ENCODE measurements at places on chromosomes 5 and 9. TPM values are rescaled to one million over a fixed set of nuclear protein-coding genes. Genes with fewer than 3 reads are reported as not detected.

GRCh38 chr5:80701597-80701996 is 46.8 kb upstream of the DHFR start:
- DNase-seq: no peak

DNA sequence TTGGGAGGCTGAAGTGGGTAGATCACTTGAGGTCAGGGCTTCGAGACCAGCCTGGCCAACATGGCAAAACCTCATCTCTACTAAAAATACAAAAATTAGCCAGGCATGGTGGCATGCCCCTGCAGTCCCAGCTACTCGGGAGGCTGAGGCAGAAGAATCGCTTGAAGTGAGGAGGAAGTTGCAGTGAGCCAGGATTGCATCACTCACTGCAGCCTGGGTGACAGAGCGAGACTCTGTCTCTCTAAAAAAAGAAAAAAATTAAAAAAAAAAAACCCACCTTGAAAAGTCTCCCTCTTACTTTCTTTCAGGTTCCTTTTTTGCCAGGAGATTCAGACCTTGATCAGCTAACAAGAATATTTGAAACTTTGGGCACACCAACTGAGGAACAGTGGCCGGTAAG is 34.2 kb downstream of the CDK7 start:
- DNase-seq: no peak

- no peak for DNase-seq
Observed at GRCh38 chr9:95130484-95130883, 187.0 kb downstream of the FANCC start.

GRCh38 chr5:102532123-102532522 is 33.3 kb upstream of the SLCO6A1 start:
- DNase-seq: no peak

DNA sequence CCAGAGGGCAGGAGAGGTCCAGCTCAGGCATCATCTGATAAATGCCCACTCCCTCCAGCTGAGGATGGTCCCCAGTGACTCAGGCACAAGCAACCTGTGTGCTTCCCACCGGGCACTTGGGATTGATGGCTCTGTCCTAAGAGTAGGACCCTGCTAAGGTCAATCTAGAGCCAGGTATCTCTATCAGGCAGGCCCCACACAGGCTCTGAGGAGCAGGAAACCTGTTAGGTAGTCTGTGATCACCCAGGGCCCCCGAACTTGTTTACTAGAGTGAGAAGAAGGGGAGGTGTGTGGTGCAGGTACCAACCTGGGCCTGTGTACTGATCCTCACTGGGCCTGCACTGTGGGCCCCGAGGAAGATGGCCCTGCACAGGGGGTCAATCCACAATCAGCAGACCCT is 119.6 kb upstream of the FSTL4 start:
- no peak for DNase-seq

DNA sequence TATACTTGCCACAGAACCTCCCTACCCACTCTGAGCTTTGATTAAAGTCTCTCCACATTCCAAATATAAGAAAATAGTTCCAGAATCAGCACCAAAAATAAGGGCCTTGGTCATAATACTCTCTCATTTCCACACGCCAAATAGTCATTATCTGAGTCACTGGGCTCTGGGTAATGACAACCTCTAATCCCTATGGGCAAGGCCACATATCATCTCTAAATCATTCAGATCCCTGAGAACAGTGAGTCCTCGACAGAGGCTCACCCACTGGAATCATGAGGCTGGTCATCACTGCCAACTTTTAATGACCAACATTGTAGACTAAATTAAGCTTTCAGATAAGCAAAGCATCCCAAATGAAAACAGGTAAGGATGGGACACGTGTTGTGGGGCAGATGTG is 28.1 kb downstream of the FAM114A2 start:
- no peak for DNase-seq

GRCh38 chr5:147398860-147399259 is 111.0 kb downstream of the DPYSL3 start:
- DNase-seq: no peak

- DNase-seq: no peak
Observed at GRCh38 chr5:151056379-151057325, 24.2 kb downstream of the TNIP1 start.

DNA sequence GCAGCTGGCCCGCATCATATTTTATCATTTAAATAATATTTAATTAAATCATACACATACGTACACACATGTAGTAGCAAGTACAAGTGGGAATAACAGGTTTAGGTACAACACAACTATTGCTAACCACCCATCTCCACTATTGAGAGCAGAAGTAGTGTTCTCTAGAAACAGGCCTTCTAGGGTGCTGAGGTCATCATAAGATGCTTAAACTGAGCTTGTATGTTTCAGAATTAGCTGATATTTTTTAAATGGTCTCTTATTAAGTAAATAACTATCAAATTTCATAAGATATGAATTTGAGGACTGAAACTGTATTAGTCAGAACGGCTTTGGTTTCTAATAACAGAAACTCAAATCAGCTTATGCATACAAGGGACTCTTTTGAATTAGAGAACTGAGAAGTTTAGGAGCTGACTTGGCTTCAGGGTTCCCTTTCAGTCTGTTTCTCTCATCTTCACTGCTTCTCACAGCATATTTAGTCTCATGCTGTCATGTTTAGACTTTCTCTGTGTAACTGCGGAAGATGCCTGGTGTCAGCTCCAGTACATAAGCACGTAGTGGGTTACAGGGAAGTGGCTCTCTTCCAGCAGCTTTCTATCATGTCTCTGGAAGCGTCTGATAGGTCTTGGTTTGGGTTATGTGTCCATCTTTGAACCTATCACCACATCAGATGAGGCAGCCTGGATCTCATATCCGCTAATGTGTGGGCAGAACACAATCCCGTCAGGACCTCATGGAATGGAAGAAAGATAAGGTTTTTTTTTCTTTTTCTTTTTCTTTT is 25.0 kb upstream of the OCLN start:
- no peak for DNase-seq

- no peak for DNase-seq
Observed at GRCh38 chr5:11054014-11054413, 293.0 kb upstream of the DAP start.

DNA sequence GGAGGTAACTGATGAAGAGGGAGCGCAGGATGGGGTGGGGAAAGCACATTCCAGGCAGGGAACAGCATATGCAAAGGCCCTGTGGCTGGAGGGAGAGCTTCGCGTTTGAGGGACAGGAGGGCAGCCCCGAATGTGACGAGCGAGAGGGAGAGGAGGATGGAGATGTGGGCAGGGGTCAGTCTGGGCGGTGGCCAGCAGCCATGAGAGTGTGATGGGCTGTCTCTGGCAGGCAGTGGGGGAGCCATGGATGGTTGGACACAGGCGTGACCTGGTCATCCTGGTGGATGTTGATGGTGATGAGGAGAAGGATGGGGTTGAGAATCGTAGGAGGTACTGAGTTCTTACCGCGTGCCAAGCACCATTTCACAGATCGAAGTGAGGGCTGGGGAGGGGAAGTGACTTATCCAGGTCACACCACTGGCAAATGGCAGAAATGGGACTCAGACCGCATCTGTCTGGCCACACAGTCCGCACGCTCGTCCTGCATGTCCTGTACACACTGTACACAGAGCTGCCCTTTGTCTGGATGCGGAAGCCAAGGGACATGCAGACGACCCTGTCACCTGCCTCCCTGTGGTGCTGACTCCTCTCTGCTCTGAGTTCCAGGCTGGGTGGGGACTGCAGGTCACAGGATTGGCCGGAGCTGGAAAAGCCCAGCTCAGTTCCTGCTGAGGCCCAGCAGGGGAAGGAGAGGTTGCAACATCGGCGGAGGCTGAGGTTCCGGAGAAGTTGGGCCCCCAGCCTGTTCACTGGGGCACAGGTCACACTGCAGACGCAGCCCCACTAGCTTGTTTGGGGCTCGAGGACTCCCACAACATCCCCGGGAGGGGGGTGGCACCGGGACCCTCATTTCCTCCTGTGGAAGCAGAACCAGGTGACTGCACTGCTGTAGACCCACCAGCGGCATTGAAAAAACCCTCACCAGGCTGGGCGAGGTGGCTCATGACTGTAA is 165.6 kb upstream of the IER5L start:
- DNase-seq: no peak

DNA sequence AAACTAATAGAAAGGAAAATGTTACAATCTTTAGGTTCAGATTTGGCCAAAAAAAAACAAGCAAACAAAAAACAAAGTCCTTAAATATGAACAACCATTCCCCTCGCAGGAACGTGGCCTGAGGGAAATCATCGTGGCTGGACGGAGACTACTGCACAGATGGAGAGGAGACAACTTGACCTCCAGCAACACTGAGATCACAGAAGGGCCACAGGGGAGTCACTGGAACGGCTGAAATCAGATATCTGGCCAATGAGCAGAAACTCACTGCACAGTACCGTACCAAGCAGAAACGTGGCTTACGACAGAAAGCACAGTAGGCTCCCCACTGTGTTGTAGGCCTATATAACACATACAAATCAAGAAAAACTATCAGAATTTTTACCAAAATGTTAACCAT is 27.7 kb downstream of the CAMSAP1 start:
- DNase-seq: no peak

CDC23 gene
- total RNA-seq: 32.2 TPM

NR2F1-AS1 gene
- total RNA-seq: not detected

BHMT2 gene
- total RNA-seq: not detected

ANGPTL2 gene
- total RNA-seq: not detected

GARIN3 gene
- total RNA-seq: not detected

C1QTNF2 gene
- total RNA-seq: not detected

MAMDC2 gene
- total RNA-seq: not detected

Data from activated CD4-positive, alpha-beta T cell treated with anti-CD3 and anti-CD28 coated beads, Interleukin-2, amount 10 ng/mL, durations not matched to agents 7 days and 5 days (primary cell).